Mesendoderm (in vitro differentiated cells): ENCODE measurements at places on chromosomes 16 and 17.

DNA sequence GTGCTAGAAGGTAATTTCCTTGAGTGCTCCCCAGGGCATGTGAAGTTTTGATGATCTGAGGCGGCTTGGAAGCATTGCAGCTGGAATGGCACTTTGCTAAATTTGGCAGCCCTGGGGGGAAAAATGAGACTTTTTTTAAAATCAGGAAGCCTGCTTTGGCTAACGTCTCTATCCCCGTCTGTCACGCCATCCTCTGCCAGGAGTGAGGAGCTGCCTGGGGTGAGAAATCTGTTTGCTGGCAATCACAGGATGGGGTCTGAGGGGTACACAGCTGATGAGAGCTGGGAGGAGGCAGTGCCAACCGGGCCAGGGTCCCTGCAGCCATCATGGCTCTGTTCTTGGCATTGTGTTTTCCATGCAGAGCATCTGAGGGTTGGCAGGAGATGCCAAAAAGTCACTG lies 2.0 kb downstream of the ABCC12 start:
- no peak overlapping the region for H3K4me3 ChIP-seq
- no peak overlapping the region for H3K27ac ChIP-seq
- no peak for DNase-seq
- no peaks in the 10 kb centered on the region for H3K27me3 ChIP-seq

GRCh38 chr17:27473748-27474609 lies 17.7 kb downstream of the KSR1 start:
- no peak overlapping the region for H3K4me3 ChIP-seq
- peak overlapping the region; percentile 9 for H3K27ac ChIP-seq
- no peaks in the 10 kb centered on the region for H3K36me3 ChIP-seq
- H3K27me3 ChIP-seq: no peaks in the 10 kb centered on the region

DNA sequence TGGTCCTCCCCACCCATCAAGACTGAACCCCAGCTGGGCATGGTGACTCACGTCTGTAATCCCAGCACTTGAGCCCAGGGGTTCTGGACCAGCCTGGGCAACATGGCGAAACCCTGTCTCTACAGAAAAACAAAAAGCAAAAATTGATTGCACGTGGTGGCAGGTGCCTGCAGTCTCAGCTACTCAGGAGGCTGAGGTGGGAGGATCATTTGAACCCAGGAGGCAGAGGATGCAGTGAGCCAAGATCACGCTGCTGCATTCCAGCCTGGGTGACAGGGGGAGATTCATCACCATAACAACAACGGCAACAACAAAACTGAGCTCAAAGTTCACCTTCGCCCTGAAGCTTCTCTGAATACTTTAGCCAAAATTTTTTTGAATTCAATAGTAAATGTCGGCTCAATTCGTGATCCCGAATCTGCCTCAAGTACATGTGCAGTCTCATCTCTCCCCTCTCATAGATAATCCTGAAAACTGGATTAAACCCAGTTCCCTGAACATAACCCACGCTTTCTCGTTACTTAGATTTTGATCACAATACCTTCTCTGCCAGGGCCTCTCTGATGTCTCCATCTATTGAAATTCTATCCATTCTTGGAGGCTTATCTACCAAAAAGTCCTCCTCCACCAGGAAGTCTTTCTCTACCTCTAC lies 13.5 kb upstream of the MYH10 start:
- DNase-seq: peak; percentile 58
- H3K4me3 ChIP-seq: no peak overlapping the region
- H3K27me3 ChIP-seq: no peaks in the 10 kb centered on the region
- no peaks in the 10 kb centered on the region for H3K36me3 ChIP-seq

DNA sequence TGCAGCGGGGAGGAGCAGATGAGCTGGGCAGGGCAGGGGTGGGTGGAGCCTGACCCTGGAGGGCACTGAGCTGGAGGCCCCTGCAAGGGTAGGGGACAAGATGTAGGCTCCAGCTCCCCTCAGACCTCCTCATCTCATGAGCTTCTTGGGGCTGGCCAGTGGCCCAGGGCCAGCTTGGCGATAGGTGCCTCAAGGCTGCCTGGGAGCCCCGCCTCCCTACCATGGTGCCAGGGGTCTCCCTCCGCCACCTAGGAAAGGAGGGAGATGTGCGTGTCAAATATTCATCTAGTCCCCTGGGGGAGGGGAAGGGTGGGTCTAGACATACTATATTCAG lies 3.9 kb downstream of the HIRIP3 start:
- H3K36me3 ChIP-seq: peaks cover 7% of the 10 kb centered on the region
- H3K27me3 ChIP-seq: no peaks in the 10 kb centered on the region
- H3K27ac ChIP-seq: no peak overlapping the region
- H3K4me1 ChIP-seq: peaks cover 2% of the 10 kb centered on the region
- H3K4me3 ChIP-seq: no peak overlapping the region

DNA sequence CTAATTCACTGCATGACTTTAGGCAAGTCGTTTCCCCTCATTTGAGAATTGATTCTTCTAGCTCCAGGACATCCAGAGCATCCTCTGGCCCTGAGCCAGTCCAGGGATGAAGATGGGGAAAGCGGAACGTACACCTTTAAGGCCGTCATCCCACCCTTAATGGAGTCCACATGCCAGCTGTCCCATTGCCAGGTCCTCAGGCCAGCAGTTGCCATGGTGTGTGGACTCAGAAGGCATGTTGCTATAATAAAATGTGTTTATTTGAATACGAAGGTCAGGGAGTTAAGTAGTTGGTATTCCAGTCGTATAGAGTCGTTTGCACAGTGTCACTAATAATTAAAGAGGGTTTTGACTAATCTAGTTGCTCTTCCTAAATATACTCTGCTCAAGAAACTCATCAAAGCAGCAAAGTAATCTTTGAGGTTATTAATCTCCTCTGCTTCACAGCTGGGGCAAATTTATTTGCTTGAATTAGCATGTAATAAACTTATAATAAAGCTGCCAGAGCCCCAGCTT lies 30.4 kb downstream of the CCDC182 start:
- H3K4me3 ChIP-seq: no peak overlapping the region
- H3K36me3 ChIP-seq: no peaks in the 10 kb centered on the region
